ENCODE measurements at places on chromosomes 1 and 21. TPM values are rescaled to one million over a fixed set of nuclear protein-coding genes. Genes with fewer than 3 reads are reported as not detected.

HAO2 gene
- total RNA-seq, result not detected

LAX1 gene
- total RNA-seq, result 1.7 TPM

DNA sequence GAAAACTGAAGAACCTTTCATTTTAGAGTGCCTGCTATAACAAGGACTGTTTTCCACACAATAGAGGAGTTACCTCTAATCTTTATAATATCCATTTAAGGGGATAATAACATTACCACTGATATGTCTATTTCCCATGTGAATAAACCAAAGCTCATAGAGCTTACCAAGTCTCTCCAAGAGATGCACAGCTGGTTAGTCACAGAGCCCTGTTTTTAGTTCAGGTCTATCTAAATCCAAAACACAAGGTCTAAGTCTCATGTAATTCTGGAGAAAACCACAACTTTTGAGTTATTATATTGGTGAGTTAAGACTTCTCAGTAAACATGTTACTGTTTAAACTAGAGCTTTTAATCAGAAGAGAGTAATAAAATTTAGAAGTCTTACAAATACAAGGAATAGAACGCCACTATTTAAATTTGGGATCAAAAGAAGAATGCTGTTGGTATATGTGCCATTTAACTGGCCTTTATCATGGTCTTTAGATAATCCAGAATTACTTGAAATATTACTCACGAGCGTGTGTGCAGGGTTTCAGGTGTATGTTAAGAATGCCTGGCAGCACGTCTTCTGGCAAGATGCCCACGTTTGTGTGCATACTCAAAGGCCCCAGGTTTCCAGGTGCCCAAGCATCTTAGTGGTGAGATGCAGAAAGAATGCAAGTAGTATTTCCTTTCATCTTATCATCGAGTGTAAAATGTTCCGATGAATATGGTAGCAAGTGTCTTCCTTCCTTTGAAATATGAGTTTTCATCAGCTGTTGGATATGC is 190.6 kb downstream of the FMN2 start:
- DNase-seq, result no peak

- DNase-seq, result no peak
Measured at GRCh38 chr1:153776845-153777370, 1.7 kb downstream of the SLC27A3 start.

Data from omental fat pad (tissue), 4 donors.